ENCODE measurements at places on chromosomes 2 and 18. TPM values are rescaled to one million over a fixed set of nuclear protein-coding genes. Genes with fewer than 3 reads are reported as not detected.

Gene MCFD2
- total RNA-seq = 103 TPM

Gene KCNF1
- total RNA-seq = 21.8 TPM

Gene C2orf76
- 11.9 TPM for total RNA-seq

Gene IL18R1
- 1.0 TPM for total RNA-seq

Gene SPP2
- not detected for total RNA-seq

Gene ASIC4
- not detected for total RNA-seq

Gene EGR4
- 0.31 TPM for total RNA-seq

Gene TAF4B
- total RNA-seq = 4.9 TPM

Gene ZNF516
- total RNA-seq = 3.0 TPM

Gene CLEC4F
- not detected for total RNA-seq

Gene APCDD1
- 0.14 TPM for total RNA-seq

Gene ZFP36L2
- total RNA-seq = 30.4 TPM

Measured in A549 treated with CORT108297 at 1 μM for 4 hours (cell line).